ENCODE measurements at places on chromosomes 2 and 18.

DNA sequence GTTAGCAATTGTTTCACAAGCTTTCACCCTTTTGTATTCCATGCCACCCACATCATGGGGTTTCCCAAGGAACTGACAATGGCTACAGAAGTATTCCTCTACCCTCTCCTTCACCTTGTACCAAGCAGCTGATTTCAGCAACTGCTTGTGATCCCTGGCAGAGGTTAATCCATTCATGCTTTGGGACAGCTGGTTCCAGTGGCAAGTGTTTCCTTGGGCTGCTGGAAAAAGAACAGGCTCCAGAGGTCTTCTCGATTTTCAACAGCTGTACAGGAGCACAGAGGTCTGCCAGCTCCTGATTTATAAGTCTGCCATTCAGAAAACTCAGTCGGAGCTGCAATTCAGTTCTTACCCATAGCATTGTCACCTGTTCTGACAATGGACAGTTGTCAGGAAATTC lies 239.2 kb upstream of the CWC22 start:
- DNase-seq, result no peak

GRCh38 chr2:69060938-69061501 lies 48.0 kb downstream of the ANTXR1 start:
- no peak for DNase-seq

- DNase-seq, result no peak
These were observed 213.7 kb downstream of the TSN start for GRCh38 chr2:121969166-121969565.

DNA sequence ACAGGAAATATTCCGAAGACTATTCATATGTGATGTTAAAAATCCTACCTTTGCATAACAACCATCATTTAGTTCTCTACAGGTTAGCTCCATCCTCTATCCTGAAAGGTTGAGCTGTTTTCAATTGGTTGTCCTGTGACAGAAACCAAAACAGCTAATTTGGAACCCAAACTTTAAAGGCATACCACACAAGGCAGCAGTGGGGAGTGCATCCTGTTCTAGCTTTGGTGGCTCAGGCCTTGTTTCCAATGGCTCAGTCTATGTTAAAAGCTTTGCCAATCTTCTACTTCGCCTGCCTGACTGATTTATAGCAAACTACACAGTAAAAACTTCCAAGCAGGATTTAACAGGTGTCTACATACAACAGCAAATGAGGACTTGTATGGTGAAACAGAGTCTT lies 3.2 kb downstream of the CD226 start:
- DNase-seq, result no peak
